CD8-positive, alpha-beta memory T cell (primary cell): ENCODE measurements at places on chromosomes 1 and 21. TPM values are rescaled to one million over a fixed set of nuclear protein-coding genes. Genes with fewer than 3 reads are reported as not detected.

MDM4 gene
- 80.7 TPM for total RNA-seq

GRCh38 chr1:39919545-39919944 is 17.8 kb upstream of the MYCL start:
- peak; percentile 55 for DNase-seq

GRCh38 chr21:36904093-36904666 is 62.3 kb downstream of the HLCS start:
- no peak for DNase-seq

- no peak for DNase-seq
Observed at GRCh38 chr1:8731162-8731561, 86.3 kb downstream of the RERE start.

RHBG gene
- not detected for total RNA-seq

C1QC gene
- 1.4 TPM for total RNA-seq

DNA sequence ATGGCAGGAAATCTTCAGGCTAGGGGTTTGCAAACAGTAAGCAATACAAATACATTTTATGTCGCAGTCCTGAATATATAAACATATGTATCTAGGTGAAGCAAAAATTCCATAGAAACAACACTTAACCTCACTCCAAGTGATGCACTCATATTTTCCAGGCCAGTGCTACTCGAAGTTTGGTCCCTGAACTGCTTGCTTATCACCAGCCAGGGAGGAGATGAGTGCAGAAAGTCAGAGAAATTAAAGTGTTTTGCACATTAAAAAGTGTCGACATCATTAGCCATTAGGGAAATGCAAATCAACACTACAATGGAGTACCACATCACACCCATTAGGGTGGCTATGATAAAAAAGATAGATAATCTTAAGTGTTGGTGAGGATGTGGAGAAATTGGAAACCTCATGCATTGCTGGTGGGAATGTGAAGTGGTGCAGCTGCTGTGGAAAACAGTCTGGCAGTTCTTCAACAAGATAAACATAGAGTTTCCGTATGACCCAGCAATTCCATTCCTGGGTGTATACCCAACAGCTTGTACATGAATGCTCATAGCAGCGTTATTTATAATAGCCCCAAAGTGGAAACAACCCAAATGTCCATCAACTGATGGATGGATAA is 70.5 kb upstream of the CSF1 start:
- DNase-seq = no peak

DNA sequence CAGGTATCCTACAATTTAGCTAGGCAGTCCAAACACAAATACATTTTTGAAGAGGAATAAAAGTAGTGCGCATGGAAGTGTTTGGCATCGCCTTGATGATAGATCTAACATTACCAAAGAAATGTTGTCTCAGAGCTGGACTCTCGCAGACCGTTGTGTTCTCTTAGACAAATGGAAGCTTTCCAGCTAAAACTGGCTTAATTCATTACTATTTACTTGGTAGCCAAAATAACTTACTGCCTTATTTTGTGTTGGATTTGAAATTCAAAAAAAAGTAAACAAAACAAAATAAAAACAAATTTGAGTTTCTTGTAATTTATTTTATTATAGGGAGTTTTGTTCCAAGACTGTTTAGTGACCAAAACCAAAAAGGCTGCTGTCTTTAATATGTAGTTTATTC is 51.6 kb downstream of the PDE4B start:
- DNase-seq = no peak

ILDR2 gene
- 4.4 TPM for total RNA-seq

FCER1G gene
- total RNA-seq = 4.1 TPM

DNA sequence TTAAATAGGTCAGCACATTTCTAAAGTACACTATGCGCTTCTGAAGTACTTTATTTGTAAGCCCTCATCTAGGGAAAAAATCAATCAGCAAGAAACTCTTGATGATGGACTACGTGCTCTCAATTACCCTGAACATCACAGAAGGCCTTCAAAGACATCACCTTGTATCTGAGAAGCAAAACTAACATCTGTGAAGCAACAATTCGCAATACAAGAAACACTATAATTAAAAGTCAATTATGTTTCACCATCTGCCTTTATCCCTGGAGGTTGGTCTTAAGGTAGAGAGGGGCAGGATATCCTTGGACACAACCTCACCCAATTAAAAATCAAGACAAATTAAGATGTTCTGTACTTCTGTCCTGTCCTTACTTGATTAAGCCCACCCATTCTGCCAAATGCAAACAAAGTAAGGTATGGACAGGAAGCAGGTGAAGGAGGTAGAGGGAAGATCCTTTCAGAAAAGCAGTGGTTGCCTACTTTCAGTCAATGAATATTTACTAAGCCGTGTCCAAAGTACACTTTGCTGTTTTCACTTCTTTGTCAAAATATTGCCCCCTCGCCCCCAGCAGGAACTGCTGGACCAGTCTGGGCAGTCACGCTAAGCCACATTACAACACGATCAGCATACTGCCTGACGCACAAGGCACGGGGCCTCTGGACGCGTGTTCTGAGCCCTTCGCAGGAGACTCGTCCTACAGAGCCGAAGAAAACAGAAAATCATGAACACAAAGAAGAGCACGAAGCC is 887 bp downstream of the SLC19A2 start:
- peak; percentile 6 for DNase-seq

- DNase-seq = no peak
Observed at GRCh38 chr1:31058012-31058411, 7.5 kb downstream of the PUM1 start.

- no peak for DNase-seq
Observed at GRCh38 chr21:34874684-34875513, 174.2 kb downstream of the RUNX1 start.

- no peak for DNase-seq
Observed at GRCh38 chr1:1239227-1239613, 7.2 kb downstream of the B3GALT6 start.

DNA sequence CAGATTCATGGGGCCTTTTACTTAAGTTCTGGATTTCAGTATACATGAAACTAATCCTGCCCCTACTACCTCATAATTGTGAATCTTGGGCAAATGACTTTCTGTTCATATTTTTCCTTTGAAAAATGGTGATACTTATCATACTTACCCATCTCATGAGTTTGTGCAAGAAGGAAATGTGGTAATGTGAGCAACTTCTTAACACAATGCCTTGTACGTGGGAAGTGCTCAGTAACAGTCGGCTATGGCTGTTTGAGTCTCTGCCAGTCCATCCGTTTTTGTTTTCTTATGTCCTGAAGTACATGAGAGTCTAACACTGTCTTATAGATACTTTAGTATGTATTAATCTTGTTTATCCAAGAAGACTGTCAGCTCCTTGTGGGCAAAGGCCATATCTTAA is 86.5 kb downstream of the PATJ start:
- no peak for DNase-seq

DNA sequence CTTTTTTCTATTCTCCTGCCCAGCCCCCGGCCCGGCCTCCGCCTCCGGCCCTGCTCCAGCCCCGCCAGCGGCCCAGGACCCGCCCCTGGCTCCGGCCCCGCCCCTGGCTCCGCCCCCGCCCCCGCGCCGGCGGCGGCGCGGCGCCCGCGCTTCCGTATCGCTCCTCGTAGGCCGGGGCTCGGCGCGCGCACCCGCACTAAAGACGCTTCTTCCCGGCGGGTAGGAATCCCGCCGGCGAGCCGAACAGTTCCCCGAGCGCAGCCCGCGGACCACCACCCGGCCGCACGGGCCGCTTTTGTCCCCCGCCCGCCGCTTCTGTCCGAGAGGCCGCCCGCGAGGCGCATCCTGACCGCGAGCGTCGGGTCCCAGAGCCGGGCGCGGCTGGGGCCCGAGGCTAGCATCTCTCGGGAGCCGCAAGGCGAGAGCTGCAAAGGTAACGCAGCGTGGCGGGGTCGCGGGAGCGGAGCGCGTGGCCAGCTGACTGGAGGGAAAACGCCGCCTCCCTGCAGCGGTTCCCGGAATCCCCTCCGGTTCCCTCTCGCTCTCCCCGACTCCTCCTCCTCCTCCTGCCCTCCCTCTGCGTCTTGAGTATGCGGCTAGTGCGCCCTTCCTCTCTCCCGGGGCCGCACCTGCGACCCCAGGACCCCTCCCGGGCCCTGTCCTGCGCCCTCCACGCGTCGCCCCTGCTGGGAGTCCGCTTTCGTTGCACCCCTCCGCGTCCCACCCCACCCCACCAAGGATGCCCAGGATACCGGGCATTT is at the start of gene IFNAR2:
Gene IFNAR2, plus strand, starts transcription at position 155 of the 761 bp plus-strand sequence. CDS start 11,985 bp downstream, outside the sequence.
- DNase-seq = peak; percentile 75

DNA sequence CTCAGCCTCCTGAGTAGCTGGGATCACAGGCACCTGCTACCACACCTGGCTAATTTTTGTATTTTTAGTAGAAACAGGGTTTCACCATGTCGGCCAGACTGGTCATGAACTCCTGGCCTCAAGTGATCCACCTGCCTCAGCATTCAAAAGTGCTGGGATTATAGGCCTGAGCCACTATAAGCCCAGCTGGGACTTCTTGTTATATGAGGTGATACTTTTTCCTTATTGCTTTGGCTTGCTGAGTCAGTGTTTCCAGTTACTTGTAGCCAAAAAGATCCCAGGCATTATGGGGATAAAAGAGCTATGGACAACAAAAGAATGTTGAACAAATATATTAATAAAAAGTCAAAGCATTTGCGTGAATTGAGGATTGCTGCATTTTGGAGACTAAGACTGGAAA is 69.9 kb upstream of the LPGAT1 start:
- DNase-seq = no peak

- DNase-seq = no peak
Observed at GRCh38 chr1:172211221-172211620, 209.3 kb upstream of the C1orf105 start.

- no peak for DNase-seq
Observed at GRCh38 chr1:166999075-166999474, 10.0 kb downstream of the MAEL start.

KRTAP19-1 gene
- not detected for total RNA-seq

CR1L gene
- not detected for total RNA-seq

RNU1-4 gene
- total RNA-seq = 1,300 TPM

DNA sequence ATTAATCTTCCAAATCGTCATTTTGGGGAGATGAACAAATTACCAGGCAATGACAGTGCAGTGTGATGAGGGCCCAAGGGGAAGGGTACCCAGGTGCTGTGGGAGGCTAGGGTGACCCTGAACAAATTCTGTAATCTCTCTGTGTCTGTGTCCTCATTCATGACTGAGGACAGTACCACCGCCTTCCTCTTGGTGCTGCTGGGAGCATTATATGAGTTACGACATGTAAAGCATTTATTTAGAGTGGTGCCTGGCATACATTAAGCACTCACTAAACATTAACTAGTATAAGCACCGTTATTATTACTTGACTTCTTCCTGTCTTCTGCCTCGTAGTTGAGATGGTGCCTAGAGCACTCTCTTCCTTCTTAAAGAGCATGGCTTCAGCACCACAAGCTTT is 468.2 kb upstream of the VAMP3 start:
- no peak for DNase-seq

DNA sequence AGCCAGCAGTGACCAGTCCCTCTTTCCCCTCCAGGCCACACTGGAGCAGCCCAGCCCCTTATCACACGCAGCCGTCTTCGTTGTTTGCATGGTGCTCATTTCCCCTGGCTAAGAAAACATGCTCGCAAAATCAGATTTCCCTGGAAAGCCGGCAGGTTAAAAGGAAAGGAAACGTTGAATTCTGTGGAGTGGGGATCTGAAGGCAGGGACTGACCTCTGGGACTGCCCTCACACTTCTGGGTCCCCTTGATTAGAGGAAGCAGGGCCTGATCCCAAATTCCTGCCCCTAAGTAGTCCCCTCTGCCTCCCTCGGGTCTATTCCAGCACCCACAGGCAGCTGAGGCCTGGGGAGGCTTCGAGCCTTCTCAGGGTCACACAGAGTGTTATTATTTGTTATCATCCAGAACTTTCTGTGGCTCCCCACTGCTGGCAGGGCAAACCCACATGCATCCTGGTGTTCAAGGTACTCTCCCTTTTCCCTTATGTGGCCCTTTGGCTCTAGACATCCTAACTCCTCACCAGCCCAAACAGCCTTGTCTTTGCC is 125.2 kb upstream of the ZBTB40 start:
- no peak for DNase-seq

DNA sequence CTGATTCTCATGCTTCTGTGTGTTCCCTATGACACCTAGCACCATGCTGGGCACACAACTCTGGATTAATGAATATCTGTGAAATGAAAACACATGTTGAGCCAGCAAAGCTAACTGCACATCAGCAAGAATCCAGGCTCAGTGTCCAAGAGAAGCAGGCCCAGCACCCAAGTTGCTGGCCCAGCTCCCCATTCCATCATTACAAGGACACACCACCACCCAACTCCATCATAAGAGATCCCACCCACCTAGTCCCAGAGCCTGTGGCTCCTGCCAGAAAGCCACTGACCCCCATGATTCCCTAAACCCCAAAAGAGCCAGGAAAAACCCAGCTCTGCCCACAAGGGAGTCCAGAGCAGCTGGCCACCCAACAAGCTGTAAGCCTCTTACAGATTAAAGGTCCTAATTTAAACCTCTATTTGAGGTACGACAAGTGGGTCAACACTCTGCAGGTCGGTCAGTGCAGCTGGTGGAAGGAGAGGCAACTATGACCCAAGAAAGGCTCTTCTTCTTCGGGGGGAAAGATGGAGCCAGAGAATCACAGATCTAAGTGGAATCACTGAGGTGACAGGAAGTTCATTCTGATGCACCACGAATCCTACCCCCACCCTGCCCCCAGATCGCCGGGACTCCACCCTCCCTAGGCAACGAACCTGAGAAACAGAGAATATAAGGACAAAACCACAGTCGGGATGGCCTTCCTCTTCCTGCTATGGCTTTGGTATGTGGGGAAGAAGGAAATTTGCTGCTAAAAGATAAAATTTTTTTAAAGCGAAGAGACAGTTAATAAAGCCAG is 58.2 kb downstream of the CD34 start:
- DNase-seq = no peak

DNA sequence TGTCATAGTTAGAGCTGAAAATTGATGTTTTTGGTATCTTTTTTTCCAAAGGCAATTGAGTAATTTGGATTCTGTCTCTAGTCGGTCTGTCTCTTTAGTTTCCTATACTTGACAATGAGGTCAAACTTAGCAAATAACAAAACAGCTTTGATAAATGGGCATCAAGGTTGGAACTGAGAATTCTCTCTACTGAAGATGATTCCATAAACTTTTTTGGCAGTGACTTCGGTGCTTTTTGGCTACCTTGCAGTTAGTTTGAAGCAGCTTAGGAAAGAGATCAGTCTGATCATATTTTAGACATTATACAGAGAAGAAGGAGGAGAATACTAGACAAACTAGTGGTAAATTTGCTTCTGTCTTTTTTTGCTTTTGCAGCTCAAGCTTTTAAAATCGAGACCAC is 559 bp downstream of the VCAM1 start:
- no peak for DNase-seq
